ENCODE measurements at places on chromosomes 5 and 9. TPM values are rescaled to one million over a fixed set of nuclear protein-coding genes. Genes with fewer than 3 reads are reported as not detected.

Gene TUT7
- 16.3 TPM for total RNA-seq

Gene RPS14
- 1,334 TPM for total RNA-seq

Gene SOWAHA
- not detected for total RNA-seq

Gene CDX1
- total RNA-seq, result not detected

GRCh38 chr5:79454043-79454442 lies 59.9 kb downstream of the HOMER1 start:
- no peak overlapping the region for H3K27ac ChIP-seq
- no peaks in the 10 kb centered on the region for H3K27me3 ChIP-seq
- DNase-seq, result no peak
- H3K4me3 ChIP-seq, result no peak overlapping the region
- H3K4me1 ChIP-seq, result no peaks in the 10 kb centered on the region

GRCh38 chr5:74499256-74500050 lies 141.1 kb downstream of the ENC1 start:
- DNase-seq, result no peak
- no peak overlapping the region for H3K27ac ChIP-seq
- no peaks in the 10 kb centered on the region for H3K27me3 ChIP-seq
- no peaks in the 10 kb centered on the region for H3K36me3 ChIP-seq
- no peak overlapping the region for H3K4me3 ChIP-seq

DNA sequence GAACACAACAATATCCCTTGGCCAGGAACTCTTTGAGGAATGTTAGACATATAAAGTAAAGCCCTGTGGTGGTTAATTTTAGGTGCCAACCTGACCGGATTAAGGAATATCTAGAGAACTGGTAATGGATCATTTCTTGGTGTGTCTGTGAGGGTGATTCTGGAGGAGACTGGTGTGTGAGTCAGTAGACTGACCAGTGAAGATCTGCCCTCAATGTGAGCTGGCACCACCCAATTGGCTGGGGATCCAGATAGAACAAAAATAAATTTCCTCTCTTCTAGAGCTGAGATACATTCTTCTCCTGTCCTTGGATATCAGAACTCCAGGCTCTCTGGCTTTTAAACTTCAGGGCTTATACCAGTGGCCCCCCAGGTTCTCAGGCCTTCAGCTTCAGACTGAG lies 56.2 kb upstream of the TNPO1 start:
- H3K4me3 ChIP-seq, result no peak overlapping the region
- no peaks in the 10 kb centered on the region for H3K4me1 ChIP-seq
- no peaks in the 10 kb centered on the region for H3K27me3 ChIP-seq
- no peak for DNase-seq
- no peak overlapping the region for H3K27ac ChIP-seq
- H3K36me3 ChIP-seq, result no peaks in the 10 kb centered on the region

DNA sequence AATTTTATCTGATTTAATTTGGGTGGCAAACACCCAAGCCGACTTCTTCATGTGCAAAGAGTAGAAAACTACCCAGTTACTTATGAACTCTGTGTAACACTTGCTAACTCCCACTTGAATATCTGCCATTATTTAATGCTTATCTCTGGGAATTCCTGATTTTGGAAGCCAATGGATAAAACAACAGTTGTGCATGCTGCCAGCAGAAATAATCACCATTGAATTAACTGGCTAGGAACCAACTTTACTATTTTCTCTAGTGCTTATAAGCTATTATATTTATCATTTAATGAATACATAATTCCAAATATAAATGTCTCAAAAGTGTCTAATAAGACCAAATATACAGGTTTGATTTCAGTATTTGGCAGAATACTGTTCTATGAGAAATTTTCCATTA lies 85.7 kb downstream of the IZUMO3 start:
- no peaks in the 10 kb centered on the region for H3K27me3 ChIP-seq
- no peaks in the 10 kb centered on the region for H3K4me1 ChIP-seq
- no peak overlapping the region for H3K27ac ChIP-seq
- no peaks in the 10 kb centered on the region for H3K36me3 ChIP-seq
- H3K4me3 ChIP-seq, result no peak overlapping the region

Measured in right atrium auricular region (tissue), 2 donors.